ENCODE measurements at places on chromosomes 1 and 21.

DNA sequence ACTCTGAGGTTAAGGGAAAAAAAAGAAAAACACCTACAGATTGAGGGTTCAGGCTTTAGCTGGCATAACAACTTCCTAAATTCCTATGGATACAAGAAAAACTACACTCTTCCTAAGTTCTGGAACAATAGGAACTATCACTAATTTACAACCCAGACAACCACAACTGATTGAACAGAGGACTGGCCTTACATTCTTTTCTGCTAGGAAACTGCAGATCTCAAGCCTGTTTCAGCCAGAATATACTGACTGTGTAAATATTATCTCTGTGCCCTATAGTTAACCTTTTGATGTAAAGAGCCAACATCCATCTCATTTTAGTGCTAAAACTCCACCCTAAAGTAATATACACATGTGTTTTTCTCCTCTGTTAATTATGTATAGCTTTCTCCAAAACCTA, 1186.5 kb upstream of the TMPRSS15 start:
- DNase-seq = no peak

DNA sequence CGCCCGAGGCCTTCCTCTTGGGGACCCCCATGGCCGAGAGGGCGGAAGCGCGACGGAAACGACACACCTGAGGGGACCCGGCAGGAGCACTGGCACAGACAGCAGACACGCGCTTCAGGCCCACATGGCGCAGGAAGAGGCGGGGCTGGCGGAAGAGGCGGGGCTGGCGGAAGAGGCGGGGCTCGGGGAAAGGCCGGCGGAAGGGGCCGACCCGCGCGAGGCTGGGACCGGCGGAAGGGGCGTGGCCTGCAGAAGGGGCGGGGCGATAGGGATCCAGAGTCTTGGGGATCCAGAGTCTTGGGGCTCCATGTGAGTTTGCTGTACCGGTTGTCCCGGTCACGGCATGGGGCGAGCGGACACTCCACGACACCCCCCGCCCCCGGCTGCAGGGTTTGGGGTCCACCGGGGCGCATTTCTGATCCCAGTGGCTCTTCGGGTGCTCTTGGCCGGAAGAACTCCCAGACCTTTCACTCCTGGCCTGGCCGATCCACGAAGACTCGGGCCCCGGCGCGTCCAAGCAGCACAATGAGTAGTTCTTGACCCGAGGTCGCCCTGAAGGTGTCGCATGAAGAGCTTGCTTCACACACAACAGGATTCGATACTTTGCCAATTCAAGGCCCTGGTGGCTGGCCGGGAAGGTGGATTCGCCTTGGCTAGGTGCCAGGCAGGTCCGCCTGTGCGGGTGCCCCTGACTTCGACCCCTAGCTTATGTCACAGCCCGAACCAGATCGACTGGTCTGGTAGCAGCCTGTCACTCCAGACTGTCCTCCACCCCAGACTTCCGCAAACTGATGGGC, at the start of gene URB1:
URB1 (minus strand) TSS at position 133 of the 797 bp plus-strand sequence; CDS start at position 31, 102 bp downstream.
- DNase-seq = peak; percentile 94

GRCh38 chr1:229221106-229222019, 49.5 kb upstream of the RAB4A start:
- DNase-seq = no peak

DNA sequence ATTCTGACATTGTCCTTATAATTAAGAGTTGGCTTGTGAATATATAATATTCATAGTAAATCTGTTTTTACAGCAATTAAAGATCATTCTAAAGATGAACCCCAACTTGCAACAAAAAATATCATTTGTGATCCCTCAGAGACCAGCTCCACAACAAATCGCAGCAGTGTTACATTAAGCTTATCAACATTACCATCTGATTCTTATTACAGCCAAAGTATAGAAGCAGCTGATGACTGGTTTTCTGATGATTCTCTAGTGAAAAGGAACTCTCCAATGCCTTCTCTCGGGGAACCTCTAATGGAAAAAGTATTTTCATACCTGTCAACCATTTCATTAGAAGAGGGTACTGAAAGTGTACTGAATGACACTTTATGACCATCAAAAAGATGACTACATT, 45.4 kb downstream of the C1orf185 start:
- DNase-seq = no peak

- no peak for DNase-seq
These were observed 132.4 kb downstream of the SLC45A1 start for GRCh38 chr1:8450312-8450711.

GRCh38 chr1:154861607-154862094, 8.4 kb downstream of the KCNN3 start:
- DNase-seq = no peak

GRCh38 chr1:35885961-35886558, 3.1 kb downstream of the AGO1 start:
- DNase-seq = no peak

DNA sequence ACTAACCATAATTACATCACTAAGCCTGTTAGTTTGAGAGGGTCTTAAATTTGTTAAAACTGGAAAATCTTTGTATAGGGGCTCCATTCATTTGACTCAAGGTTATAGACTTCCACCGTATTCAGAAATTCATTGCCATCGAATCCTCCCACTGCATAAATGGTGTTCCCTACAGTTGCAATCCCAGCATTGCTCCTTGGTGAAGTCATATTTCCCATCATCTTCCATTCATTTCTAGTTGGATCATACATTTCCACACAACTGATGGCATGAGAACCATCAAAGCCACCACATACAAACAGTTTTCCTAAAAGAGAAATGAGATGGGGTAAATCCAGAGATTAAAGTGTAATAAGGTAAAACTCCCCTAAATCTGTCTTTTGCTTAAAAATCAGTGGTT, 19.1 kb downstream of the IVNS1ABP start:
- DNase-seq = no peak

DNA sequence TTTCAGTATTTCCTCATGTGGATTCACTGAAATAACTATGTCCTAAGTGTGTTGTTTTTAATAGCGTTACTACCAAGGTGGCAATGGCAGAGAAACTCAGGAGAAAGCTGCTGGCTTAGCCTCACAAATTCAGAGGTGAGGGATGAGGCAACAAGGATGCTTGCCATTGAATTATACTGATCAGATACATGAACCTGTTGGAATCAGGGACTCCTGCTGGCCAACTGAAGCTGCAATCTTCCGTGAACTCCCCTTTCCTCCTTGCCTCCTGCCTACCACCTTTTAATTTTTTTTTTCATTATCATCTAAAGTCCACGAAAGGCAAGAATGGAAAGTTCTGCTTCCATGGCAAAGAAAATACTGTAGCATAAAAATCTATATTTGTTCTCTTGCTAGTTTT, 254.7 kb downstream of the NFIA start:
- DNase-seq = no peak

DNA sequence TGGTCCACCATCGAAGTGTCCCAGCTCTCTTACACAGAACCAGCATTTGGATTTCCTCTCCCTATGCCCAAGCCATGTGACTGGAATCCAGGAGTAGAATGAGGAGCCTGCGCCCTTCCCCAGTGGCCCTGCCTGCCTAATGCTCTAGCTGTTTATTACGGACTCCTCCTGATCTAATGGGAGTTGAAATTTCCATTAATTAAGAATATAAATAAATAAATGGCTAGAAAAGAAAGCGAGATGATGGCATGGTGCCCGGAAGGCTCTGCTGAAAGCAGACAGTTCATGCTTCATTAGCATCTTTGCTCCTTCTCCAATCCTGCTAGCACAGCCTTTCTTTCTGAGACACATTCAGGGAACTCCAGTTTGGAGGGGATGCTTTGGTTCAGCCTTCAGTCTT, 216.2 kb downstream of the SEC16B start:
- DNase-seq = no peak

- DNase-seq = no peak
These were observed 21.3 kb upstream of the PGBD2 start for GRCh38 chr1:248884632-248885295.

- no peak for DNase-seq
These were observed 118.7 kb downstream of the CASZ1 start for GRCh38 chr1:10677491-10678391.

GRCh38 chr1:40848530-40849189, 13.5 kb downstream of the CITED4 start:
- no peak for DNase-seq

DNA sequence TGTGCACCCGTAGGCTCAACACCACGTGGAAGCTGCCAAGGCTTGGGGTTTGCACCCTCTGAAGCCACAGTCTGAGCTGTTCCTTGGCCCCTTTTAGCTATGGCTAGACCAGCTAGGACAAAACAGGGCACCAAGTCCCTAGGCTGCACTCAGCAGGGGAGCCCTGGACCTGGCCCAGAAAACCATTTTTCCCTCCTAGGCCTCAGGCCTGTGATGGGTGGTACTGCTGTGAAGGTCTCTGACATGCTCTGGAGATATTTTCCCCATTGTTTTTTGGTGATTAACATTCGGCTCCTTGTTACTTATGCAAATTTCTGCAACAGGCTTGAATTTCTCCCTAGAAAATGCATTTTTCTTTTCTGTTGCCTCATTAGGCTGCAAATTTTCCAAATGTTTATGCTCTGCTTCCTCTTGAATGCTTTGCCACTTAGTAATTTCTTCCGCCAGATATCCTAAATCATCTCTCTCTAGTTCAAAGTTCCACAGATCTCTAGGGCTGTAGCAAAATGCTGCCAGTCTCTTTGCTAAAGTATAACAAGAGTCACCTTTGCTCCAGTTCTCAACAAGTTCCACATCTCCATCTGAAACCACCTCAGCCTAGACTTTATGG, 69.0 kb upstream of the KRTAP19-8 start:
- DNase-seq = no peak

DNA sequence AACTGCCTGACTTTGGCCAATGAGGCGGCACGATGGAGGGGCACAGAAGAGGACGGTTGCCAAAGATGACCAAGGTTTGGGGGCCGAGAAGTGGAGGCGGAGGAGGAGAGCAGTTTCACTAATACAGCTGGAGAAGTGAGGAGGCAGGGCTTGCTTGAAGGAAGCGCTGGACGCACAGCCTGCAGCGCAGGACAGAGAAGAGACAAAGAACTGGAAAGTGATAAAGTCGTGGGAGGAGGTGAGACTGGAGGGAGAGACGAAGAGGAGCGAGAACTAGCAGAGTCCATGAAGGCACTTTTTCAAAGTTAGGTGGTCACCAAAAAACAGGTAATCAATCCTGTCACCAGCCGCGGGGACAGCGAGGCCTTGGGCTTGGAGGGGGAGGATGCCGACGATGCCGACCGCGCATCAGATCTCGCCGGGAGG, 771 bp downstream of the PACC1 start:
- no peak for DNase-seq

- no peak for DNase-seq
These were observed 184.0 kb downstream of the HUNK start for GRCh38 chr21:32056791-32057190.

- no peak for DNase-seq
These were observed at the start of gene FCER1G for GRCh38 chr1:161215076-161215475. Gene FCER1G (plus strand): TSS chr1:161215295. CDS start chr1:161215322, 27 bp downstream.

DNA sequence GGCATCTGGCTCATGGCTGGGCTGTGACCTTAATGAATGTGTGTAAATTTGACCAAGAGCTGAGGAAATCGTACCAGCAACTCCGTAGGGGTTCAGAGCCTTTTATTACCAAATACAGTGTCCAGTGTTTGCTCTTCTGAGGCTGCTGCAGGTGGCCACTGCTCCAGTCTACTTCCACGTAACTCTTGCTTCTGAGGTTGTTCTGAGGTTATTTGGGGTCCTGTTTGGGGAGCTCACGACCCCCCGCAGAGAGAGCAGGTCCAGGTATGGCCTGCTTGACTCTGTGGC, 33.6 kb downstream of the MAN1C1 start:
- no peak for DNase-seq

DNA sequence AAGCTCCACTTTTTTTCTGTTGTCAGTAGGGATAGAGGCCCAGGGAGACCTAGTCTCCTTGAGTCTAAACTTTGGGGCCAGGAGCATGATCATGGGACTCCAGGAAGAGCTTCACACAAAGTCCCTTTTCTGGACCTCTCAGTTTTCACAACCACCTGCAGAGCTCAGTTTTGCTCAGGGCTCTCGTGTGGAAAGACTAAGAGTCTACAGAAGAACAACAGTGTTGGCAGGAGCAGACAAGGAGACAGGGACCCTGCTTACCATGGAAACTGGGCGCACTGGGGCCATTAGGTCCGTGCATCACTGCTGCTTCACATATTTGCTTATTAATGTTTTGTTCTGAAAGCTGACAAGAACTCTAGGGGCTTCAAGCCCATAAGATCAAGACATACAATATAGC, 63.9 kb upstream of the HSD17B7 start:
- DNase-seq = no peak

- DNase-seq = no peak
These were observed 37.1 kb upstream of the ARHGEF10L start for GRCh38 chr1:17502326-17502778.

Measured in activated gamma-delta T cell treated with anti-CD3 and anti-CD28 coated beads, Interleukin-2, amount 50 U/mL, for 16 hours (primary cell).